ENCODE measurements at places on chromosomes 7 and 10. TPM values are rescaled to one million over a fixed set of nuclear protein-coding genes. Genes with fewer than 3 reads are reported as not detected.

The MUC12 gene
- total RNA-seq, result not detected

The ADRA2A gene
- total RNA-seq, result not detected

The INPP5A gene
- 24.9 TPM for total RNA-seq

The OPTN gene
- 35.4 TPM for total RNA-seq

The SMO gene
- total RNA-seq, result 0.66 TPM

The GSTK1 gene
- total RNA-seq, result 144 TPM

The FLNC gene
- not detected for total RNA-seq

The GRM3 gene
- not detected for total RNA-seq

The MET gene
- total RNA-seq, result 1.5 TPM

The BTBD16 gene
- not detected for total RNA-seq

The JAZF1 gene
- 54.8 TPM for total RNA-seq

The ITGA8 gene
- not detected for total RNA-seq

The MMP21 gene
- total RNA-seq, result 0.10 TPM

The CAPZA2 gene
- total RNA-seq, result 110 TPM

The STRIP2 gene
- 0.35 TPM for total RNA-seq

The ERLIN1 gene
- total RNA-seq, result 7.6 TPM

The SSBP1 gene
- 122 TPM for total RNA-seq

The PTPRN2 gene
- total RNA-seq, result 1.8 TPM

The CACNA2D1 gene
- not detected for total RNA-seq

The IL2RA gene
- total RNA-seq, result 160 TPM

The GFRA1 gene
- not detected for total RNA-seq
